ENCODE measurements at places on chromosomes 2 and 18.

DNA sequence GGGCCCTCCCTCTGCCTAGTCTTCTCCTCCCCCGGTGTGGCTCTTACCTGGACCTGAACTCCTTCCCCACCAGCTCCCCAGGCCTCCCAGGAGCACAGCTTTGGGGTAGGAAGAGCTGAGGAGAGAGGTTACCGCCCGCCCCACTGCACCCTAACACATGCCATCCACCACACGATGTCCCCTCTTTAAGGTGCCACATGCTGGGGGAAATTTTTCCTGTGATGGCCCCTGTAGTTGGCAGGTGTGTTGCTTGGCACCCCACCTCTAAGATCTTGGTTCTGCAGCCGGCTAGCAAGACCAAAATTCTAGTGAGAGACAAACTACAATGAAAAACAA lies 6.9 kb upstream of the TEX261 start:
- H3K27me3 ChIP-seq, result no peaks in the 10 kb centered on the region
- peaks cover 19% of the 10 kb centered on the region for H3K4me1 ChIP-seq
- no peak for DNase-seq
- H3K36me3 ChIP-seq, result no peaks in the 10 kb centered on the region
- H3K27ac ChIP-seq, result no peak overlapping the region

DNA sequence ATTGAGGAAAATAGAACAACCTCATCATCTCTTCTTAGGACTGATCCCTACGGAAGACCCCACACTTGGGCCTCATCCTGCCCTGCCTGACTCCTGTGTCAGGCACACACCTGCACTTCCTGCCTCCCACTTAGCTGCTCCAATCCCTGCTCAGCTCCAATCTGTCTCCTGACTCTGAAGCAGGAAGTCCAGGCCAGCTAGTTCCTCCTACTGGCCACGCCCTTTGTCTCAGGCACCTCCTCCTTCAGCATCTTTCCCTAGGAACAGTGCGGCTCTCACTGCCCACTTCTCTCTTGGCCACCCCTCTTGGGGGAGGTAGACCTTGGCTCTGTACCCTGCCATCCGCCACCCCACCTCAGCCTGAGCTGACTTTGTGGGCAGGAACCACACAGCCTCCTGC lies 135.8 kb downstream of the CELF4 start:
- no peaks in the 10 kb centered on the region for H3K27me3 ChIP-seq
- H3K27ac ChIP-seq, result no peak overlapping the region
- DNase-seq, result no peak
- no peaks in the 10 kb centered on the region for H3K36me3 ChIP-seq

DNA sequence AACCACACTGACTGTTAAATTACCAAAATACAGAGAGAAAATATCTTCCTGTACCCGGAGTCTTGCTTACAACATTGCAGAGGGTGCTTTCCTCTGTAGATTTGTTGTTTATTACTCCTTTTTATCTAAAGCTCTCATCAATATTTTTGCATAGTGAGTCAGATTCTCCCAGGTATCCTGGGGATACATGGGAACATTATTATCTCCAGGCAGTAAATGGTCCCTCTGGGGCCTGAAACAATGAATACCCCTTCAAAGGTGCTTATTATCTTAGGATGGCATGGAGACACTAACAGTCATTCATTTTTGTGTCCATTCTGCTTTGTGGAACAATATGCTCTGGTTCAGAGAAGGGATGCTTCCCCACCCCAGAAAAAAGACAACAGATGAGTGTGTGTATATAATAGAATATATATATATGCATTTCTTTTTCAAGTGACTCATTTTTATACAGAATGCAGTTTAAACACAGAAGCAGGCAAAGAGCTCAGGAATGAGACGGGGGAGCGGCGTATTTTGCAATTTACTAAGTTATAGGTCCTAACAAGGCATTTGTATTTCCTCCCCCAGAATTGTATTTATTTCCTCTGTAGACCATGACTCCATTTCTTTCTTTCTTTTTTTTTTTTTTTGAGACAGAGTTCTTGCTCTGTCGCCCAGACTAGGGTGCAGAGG lies 424.8 kb upstream of the ZEB2 start:
- no peak overlapping the region for H3K27ac ChIP-seq
- H3K4me3 ChIP-seq, result no peak overlapping the region
- H3K27me3 ChIP-seq, result no peaks in the 10 kb centered on the region
- H3K4me1 ChIP-seq, result no peaks in the 10 kb centered on the region
- DNase-seq, result no peak
- no peaks in the 10 kb centered on the region for H3K36me3 ChIP-seq

- peak overlapping the region; percentile 28 for H3K4me3 ChIP-seq
- H3K36me3 ChIP-seq, result no peaks in the 10 kb centered on the region
- DNase-seq, result no peak
Observed at GRCh38 chr2:177633910-177634294, 241.3 kb downstream of the AGPS start.

DNA sequence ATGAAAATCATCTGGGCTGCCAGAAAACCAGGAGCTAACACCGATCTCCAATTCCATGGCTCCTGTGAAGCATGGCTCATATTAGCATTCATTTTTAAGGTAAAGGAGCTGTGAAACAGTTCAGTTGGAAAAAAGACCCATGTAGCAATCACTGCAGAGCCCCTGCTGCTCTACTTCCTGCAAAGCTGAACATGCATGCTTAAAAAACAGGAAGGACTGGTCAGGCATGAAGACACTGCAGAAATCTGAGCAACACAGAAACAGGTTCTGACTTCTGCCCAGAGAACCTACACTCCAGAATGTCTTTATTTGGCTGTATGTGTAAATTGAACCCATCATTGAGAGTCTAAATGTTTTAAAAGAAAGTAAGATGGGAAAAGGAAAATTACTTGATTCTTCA lies 950.6 kb downstream of the DCDC2C start:
- H3K4me3 ChIP-seq, result no peak overlapping the region
- DNase-seq, result no peak
- no peaks in the 10 kb centered on the region for H3K27me3 ChIP-seq
- H3K27ac ChIP-seq, result no peak overlapping the region
- no peaks in the 10 kb centered on the region for H3K36me3 ChIP-seq

DNA sequence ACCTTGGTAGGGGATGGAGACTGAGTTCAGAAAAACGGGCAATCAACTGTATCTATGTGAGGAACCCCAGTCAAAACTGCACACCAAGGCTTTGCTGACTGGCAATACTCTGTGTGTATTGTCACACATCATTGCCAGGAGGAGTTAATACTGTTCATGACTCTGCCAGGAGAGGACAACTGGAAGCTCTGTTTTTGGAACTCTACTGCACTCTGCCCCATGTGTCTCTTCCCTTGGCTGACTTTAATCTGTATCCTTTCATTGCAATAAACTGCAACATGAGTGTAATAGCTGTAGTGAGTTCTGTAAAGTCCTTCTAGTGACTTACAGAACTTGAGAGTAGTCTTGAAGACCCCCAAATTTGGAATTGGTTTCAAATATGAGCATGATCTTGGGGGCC lies 72.3 kb downstream of the FAM228A start:
- H3K27ac ChIP-seq, result no peak overlapping the region
- peaks cover 45% of the 10 kb centered on the region for H3K36me3 ChIP-seq
- no peaks in the 10 kb centered on the region for H3K27me3 ChIP-seq
- no peak for DNase-seq

DNA sequence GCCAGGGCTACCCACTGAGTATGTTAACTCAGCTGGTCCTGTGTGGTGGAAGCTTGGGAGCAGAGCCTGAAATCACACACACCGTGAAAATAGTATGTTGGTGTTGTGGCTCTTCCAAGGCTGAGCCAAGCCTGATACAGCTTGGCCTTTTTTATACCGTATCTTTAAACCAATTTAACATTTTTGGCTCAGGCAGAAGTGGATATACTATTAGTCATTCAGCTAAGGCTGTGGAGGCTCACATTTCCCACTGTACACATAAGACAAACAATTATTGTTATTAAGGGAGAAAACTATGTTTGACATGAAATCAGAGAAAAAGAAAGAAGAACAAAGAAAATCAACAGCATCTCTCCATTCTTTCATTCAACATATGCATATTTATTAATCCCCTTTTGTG lies 159.0 kb downstream of the BCL11A start:
- no peak overlapping the region for H3K27ac ChIP-seq
- H3K4me1 ChIP-seq, result no peaks in the 10 kb centered on the region
- no peak overlapping the region for H3K4me3 ChIP-seq
- H3K27me3 ChIP-seq, result no peaks in the 10 kb centered on the region
- no peak for DNase-seq

DNA sequence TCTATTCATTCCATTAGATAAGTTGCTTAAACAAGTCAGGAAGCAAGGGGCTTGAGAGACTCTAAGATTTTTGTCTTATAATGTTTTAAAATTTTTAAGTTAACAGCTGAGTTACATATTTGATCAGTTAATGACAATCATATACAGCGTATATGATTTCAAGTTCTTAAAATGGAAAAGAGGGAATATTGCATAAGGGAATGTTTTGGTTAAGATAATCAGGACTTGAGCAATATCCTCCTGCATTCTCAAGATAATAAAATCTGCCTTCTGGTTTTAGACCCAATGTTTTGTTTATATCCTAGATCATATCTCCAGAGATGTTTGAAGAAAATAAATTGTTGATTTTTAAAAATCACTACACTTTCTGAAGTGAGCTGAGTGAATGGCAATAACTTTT lies 13.4 kb upstream of the DYNC1I2 start:
- H3K27me3 ChIP-seq, result peaks cover 38% of the 10 kb centered on the region
- no peaks in the 10 kb centered on the region for H3K36me3 ChIP-seq
- no peak overlapping the region for H3K4me3 ChIP-seq
- DNase-seq, result no peak
- no peak overlapping the region for H3K27ac ChIP-seq

- no peaks in the 10 kb centered on the region for H3K27me3 ChIP-seq
- H3K4me1 ChIP-seq, result no peaks in the 10 kb centered on the region
- no peak overlapping the region for H3K4me3 ChIP-seq
- H3K36me3 ChIP-seq, result no peaks in the 10 kb centered on the region
- no peak for DNase-seq
Observed at GRCh38 chr2:130916438-130916705, 79.7 kb downstream of the ARHGEF4 start.

DNA sequence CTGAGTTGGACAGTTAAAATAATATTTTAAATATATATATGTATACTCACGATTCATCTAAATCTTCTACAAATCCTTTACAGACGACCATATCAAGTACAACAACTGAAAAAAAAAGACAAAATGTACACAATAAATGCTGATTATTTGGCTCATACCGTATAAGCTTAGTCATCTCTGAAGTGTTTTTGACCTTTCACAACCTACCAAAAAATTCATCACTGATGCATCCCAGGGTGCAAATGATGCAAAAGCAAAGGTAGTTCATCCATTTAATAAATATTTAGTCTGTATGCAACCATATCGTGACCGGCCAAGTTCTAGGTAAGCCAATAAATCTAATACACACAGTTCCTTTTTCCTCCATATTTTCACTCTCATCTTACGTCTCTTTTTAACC lies 1.1 kb downstream of the TMX3 start:
- H3K36me3 ChIP-seq, result peaks cover 36% of the 10 kb centered on the region
- no peak for DNase-seq
- H3K4me3 ChIP-seq, result peak overlapping the region; percentile 91
- H3K27ac ChIP-seq, result peak overlapping the region; percentile 93
- peaks cover 31% of the 10 kb centered on the region for H3K4me1 ChIP-seq
- H3K27me3 ChIP-seq, result no peaks in the 10 kb centered on the region

DNA sequence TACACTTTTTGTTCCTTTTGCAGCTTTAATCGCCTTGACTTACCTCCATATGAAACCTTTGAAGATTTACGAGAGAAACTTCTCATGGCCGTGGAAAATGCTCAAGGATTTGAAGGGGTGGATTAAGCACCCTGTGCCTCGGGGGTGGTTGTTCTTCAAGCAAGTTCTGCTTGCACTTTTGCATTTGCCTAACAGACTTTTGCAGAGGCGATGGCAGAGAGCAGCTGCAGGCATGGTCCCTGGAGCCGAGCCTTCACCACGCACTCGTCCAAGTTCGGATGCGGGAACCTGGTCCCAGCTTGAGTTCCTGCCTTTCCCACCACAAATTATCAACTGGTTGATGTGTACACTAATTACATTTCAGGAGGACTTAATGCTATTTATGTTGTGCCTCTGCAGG lies 232.7 kb downstream of the ALPK2 start:
- DNase-seq, result no peak
- H3K4me1 ChIP-seq, result peaks cover 3% of the 10 kb centered on the region
- H3K4me3 ChIP-seq, result no peak overlapping the region

DNA sequence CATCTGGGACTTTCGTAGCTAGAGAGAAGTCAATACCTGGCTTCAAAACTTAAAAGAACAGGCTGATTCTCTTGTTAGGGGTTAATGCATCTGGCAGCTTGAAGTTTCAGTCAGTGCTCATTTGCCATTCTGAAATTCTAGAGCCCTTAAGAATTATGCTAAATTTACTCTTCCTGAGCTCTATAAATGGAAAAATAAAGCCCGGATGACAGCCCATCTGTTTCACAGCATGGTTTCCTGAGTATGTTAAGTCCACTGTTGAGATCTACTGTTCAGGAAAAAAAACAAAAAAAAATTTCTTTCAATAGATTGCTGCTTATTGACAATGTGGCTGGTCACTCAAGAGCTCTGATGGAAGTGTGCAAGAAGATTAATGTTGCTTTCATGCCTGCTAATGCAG lies 101.3 kb upstream of the RPE start:
- H3K27ac ChIP-seq, result no peak overlapping the region
- no peaks in the 10 kb centered on the region for H3K36me3 ChIP-seq
- H3K4me3 ChIP-seq, result no peak overlapping the region
- no peaks in the 10 kb centered on the region for H3K4me1 ChIP-seq
- peaks cover 3% of the 10 kb centered on the region for H3K27me3 ChIP-seq
- no peak for DNase-seq

DNA sequence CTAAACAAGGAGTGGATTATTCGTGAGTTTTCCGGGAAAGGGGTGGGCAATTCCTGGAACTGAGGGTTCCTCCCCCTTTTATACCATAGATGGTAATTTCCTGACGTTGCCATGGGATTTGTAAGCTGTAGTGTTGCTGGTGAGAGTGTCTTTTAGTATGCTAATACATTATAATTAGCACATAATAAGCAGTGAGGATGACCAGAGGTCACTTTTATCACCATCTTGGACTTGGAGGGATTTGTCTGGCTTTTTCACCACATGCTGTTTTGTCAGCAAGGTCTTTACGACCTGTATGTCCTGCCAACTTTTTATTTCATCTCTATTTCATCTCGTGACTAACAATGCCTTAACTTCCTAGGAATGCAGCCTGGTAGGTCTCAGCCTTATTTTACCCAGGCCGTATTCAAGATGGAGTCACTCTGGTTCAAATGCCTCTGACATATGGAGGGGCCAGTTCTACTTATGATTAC lies 124.8 kb upstream of the B3GNT2 start:
- no peaks in the 10 kb centered on the region for H3K4me1 ChIP-seq
- H3K27me3 ChIP-seq, result no peaks in the 10 kb centered on the region
- no peak overlapping the region for H3K4me3 ChIP-seq
- H3K27ac ChIP-seq, result no peak overlapping the region
- no peaks in the 10 kb centered on the region for H3K36me3 ChIP-seq

GRCh38 chr2:233938676-233939370 lies 21.6 kb downstream of the TRPM8 start:
- no peak overlapping the region for H3K27ac ChIP-seq
- H3K4me1 ChIP-seq, result peaks cover 5% of the 10 kb centered on the region
- H3K4me3 ChIP-seq, result peak overlapping the region; percentile 39

DNA sequence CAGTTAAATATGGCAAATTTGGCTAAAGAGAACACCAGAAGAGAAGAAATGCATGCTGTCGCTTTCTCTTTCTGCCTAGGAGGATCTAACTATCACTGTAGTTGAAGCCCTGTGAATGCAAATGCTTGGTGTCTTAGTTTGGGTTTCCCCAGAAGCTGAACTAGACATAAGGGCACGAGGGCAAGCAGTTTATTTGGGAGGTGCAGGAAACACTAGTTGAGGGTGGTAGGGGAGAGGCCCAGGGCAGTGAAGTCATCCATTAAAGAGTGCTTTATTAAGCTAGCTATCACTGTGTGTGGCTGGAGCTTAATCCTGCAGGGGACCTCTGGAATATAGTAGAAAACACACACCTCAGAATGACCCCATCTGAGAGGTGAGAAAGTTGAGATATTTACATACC lies 639.8 kb upstream of the ZEB2 start:
- H3K36me3 ChIP-seq, result no peaks in the 10 kb centered on the region
- H3K4me1 ChIP-seq, result no peaks in the 10 kb centered on the region
- H3K27me3 ChIP-seq, result no peaks in the 10 kb centered on the region
- no peak for DNase-seq
- H3K4me3 ChIP-seq, result no peak overlapping the region
